Adrenal gland (tissue), 19 donors: ENCODE measurements at places on chromosomes 6 and 20.

DNA sequence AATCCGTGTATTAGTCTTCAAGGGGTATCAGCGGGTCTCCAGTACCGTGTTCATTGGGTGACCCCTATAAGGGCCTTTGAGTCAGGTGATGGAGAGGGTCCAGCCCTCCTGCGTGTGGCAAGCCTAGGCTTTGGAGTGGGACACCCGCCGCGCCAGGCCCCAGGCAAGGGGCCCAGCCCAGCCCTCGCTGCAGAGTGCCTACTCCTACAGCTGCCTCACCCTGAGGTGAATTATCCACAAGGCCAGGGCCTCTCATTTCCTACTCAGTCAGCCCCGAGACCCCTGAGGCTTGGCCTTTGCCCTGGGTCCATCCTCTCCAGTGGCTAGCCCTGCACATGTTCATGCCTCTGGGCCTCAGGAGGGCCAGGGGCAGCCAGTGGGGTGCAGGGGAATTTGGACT, 45.1 kb downstream of the TMEM242 start:
- no peak overlapping the region for H3K27ac ChIP-seq
- H3K4me1 ChIP-seq: no peaks in the 10 kb centered on the region
- no peak overlapping the region for H3K4me3 ChIP-seq
- no peak for DNase-seq
- H3K36me3 ChIP-seq: no peaks in the 10 kb centered on the region

DNA sequence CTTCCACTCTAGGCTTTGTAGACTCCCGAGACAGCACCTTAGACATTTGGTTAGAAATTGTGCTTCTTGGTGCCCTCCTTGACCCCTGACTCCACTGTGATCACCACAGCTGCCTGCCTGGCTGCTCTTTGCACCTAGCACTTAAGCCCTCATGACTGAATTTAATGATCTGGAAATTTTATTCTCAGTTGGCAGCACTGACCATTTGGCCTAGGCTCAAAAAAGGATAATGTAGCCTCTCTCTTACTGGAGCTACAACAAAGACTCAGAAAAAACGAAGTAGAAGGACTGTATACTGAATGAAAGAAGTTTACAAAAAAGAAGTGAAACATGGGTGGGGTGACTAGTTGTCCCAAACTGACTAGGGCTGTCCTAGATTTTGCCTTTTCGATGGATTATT, 11.3 kb upstream of the ABRACL start:
- peaks cover 5% of the 10 kb centered on the region for H3K4me1 ChIP-seq
- peaks cover 4% of the 10 kb centered on the region for H3K27me3 ChIP-seq
- DNase-seq: no peak
- H3K27ac ChIP-seq: no peak overlapping the region

- no peaks in the 10 kb centered on the region for H3K36me3 ChIP-seq
- no peak overlapping the region for H3K27ac ChIP-seq
- H3K4me1 ChIP-seq: peaks cover 15% of the 10 kb centered on the region
- no peak for DNase-seq
These were observed 33.1 kb upstream of the MLN start for GRCh38 chr6:33836806-33837469.

DNA sequence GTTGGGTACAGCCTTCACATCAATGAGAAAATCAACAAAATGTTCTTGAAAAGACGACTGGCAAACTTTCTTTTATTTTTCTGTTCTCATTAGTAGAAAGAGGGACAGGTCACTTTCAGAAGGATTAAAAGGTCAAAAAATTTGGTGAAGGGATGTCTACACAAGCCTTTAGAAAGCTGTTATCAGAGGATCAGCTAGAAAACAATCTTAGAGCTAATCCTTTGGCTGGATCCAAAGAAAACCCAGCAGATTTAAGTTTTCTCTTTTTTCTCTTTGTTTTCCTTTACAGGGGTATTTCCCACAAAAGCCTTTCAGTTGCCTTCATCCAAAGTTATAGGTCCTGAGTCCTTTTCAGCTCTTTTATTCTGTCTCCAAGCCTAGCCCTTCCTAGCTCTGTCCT, 57.3 kb upstream of the EDN1 start:
- H3K4me3 ChIP-seq: no peak overlapping the region
- no peak overlapping the region for H3K27ac ChIP-seq
- H3K27me3 ChIP-seq: no peaks in the 10 kb centered on the region

- peak overlapping the region; percentile 45 for H3K4me3 ChIP-seq
- peak overlapping the region; percentile 42 for H3K27ac ChIP-seq
- DNase-seq: no peak
- H3K27me3 ChIP-seq: no peaks in the 10 kb centered on the region
- no peaks in the 10 kb centered on the region for H3K36me3 ChIP-seq
- peaks cover 18% of the 10 kb centered on the region for H3K4me1 ChIP-seq
These were observed 646 bp downstream of the RPS6KA2 start for GRCh38 chr6:166626177-166627032.

DNA sequence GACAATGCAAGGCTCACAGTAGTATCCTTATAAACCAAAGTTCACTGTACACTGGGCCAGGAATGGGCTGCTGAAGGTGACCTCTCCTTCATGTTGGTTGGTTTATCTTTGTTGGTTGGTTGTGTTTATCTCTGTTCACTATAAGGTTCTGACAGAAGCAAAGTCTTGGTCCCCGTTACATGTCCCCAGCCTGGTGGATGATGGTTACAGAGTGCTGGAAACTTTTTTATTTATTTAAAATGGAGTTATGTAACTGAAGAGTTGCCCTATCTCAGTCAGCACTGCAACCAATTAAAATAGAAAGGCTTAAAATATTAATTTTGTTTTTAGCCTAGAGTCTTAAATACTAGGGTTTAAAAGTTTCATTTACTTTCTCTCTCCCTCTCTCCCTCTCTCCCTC, 100.6 kb downstream of the SLC16A10 start:
- no peaks in the 10 kb centered on the region for H3K36me3 ChIP-seq
- no peaks in the 10 kb centered on the region for H3K4me1 ChIP-seq
- no peaks in the 10 kb centered on the region for H3K27me3 ChIP-seq
- H3K4me3 ChIP-seq: no peak overlapping the region
- DNase-seq: no peak

DNA sequence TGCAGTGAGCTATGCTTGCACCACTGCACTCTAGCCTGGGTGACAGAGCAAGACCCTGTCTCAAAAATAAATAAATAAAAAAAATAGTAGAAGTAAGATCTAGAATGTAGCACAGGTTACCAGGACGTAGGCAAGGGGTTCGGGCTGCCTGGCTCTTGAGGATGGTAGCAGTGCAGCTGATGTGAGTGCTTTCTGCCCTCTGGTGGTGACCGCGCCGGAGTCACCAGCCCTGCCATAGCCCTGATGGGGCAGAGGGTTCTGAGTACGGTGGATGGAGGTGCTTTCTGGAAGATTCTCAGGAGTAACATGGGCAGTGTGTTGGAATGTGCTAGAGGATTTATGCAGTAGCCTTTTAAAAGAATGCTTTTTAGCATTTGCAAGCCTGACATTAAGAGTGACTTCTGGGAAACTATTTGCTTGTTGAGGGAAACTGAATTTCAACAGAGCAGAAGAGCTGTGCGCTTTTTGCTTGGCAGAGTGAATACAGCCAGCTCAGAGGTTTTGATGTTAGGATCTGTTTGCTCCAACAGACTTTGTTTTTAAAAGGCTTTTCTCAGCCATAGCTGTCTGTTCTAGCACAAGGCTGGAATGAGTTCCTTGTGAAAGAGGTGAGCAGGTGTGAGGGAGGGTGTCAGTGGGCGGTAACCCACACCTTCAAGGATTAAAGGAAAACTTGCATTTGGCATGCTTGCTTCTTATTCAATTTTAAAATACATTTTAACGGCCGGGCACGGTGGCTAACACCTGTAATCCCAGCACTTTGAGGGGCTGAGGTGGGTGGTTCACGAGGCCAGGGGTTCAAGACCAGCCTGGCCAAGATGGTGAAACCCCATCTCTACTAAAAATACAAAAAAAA, 65.9 kb downstream of the PTPN1 start:
- H3K27me3 ChIP-seq: no peaks in the 10 kb centered on the region
- peak overlapping the region; percentile 48 for H3K27ac ChIP-seq
- H3K4me1 ChIP-seq: peaks cover 22% of the 10 kb centered on the region
